Gastrocnemius medialis (tissue), 4 donors: ENCODE measurements at places on chromosomes 16 and 17. TPM values are rescaled to one million over a fixed set of nuclear protein-coding genes. Genes with fewer than 3 reads are reported as not detected.
A peak's percentile ranks its signal among the peaks of the same experiment; 100 is the strongest.

KRTAP4-5 gene
- not detected for total RNA-seq

DNA sequence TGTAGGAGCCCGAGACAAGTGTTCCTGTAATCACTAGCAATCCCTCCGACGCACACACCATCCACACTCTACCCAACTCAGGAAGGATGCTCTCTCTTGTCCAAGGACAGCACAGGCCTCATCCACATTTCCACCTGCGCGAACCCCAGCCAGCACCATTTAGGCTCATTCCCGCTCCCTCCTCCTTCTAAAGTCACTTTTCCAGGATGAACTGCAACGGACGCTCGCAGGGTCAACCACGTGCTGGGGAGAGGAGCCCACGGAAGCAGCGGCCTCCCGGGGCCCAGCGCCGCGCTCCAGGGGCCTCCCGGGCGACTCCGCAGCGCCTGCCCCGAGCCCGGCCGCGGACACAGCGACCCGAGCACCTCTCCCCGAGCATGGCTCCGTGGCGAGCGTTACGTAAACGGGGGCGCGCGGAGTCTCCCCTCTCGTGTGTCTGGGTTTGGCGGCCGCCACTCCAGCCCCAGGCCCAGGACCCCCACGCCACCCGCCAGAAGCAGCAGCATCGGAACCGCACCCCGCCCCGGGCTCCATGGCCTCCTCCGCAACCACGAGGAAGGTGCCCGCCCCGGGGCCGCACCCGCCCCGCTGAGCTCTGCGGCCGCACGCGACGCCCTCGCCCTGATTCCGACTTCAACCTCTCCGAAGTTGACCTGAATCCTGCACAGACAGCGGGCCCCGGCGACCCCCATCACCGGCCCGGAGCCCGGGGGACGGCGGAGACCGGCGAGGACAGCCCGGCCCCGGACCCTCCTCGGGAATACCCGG is 668 bp downstream of the USP36 start:
- peak overlapping the region; percentile 97 for H3K27ac ChIP-seq
- H3K4me3 ChIP-seq, result peak overlapping the region; percentile 89
- peaks cover 13% of the 10 kb centered on the region for H3K4me1 ChIP-seq
- H3K36me3 ChIP-seq, result peaks cover 3% of the 10 kb centered on the region
- H3K27me3 ChIP-seq, result no peaks in the 10 kb centered on the region

DNA sequence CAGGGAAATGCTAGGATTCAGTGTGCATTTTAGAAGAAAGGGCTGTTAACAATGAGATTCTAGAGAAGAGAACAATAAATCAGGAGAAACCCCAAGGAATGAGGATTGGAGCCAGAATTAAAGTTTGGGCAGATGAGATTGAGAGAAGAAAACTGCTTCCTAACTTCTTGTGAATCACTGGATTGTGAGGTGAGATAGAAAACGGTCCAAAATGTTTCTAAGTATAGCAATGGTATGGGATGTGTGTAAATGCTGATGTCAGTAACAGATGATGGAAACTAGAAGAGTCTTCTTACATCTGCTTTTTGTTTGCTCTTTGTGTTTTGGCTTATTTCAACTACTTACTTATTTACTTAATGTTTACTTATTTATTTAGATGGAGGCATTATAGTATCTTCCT is 123.0 kb downstream of the KCNJ2 start:
- no peaks in the 10 kb centered on the region for H3K36me3 ChIP-seq
- no peaks in the 10 kb centered on the region for H3K27me3 ChIP-seq
- no peak overlapping the region for H3K27ac ChIP-seq
- DNase-seq, result no peak
- H3K4me1 ChIP-seq, result peaks cover 14% of the 10 kb centered on the region
- H3K4me3 ChIP-seq, result no peak overlapping the region

PRSS8 gene
- 1.2 TPM for total RNA-seq

HOXB7 gene
- total RNA-seq, result 0.60 TPM

DNA sequence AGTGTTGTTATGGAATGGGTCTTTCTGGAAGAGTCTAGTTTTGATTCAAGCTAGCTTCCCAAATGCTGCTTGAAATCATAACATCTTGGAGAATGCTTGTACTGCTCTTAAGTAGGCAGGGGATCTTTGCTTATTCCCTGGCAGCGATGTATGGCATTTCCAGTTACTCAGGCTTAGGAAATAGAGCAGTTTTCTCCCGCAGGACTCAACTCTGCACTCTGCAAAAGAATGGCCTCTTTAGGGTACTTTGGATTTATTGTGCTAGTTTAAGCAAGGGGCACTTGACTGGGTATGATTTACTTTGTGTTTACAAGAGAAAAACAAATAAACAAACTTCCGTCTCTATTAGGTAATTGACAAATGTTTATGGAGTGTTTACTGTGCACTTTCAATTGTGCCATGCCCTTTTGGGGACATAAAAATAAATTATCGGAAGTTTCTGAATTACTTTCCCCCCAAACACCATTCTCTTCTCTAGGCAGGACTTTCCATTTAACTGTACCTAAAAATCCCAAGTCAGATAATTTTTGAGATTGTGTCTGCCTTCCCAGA is 164.0 kb downstream of the MAP2K6 start:
- peaks cover 16% of the 10 kb centered on the region for H3K4me1 ChIP-seq
- no peaks in the 10 kb centered on the region for H3K36me3 ChIP-seq
- no peak overlapping the region for H3K4me3 ChIP-seq
- no peak overlapping the region for H3K27ac ChIP-seq

DNA sequence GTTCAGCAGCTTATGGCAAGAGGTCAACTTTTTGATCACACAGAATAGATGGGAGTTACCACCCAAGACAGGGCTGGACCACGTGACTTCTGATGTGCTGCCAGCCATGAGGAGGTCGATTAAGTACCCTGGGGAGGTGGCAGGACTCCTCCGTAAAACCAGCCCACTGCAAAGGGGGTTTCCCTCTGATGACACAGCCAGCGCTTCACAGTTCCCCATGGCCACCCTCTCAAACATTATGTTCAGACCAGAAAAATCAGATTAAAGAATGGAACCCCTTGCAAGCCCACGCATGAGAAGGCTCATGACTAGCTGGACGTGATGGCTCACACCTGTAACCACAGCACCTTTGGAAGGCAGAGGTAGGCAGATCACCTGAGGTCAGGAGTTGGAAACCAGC is 222.9 kb downstream of the CPPED1 start:
- DNase-seq, result no peak
- no peaks in the 10 kb centered on the region for H3K27me3 ChIP-seq
- no peaks in the 10 kb centered on the region for H3K36me3 ChIP-seq
- H3K27ac ChIP-seq, result no peak overlapping the region
- no peak overlapping the region for H3K4me3 ChIP-seq

GRCh38 chr17:73799781-73800627 is 155.8 kb upstream of the SDK2 start:
- no peaks in the 10 kb centered on the region for H3K36me3 ChIP-seq
- H3K4me3 ChIP-seq, result no peak overlapping the region
- DNase-seq, result no peak
- H3K27ac ChIP-seq, result no peak overlapping the region

PLXDC1 gene
- total RNA-seq, result 0.49 TPM
